PC-9 (cell line): ENCODE measurements at places on chromosomes 2 and 18. TPM values are rescaled to one million over a fixed set of nuclear protein-coding genes. Genes with fewer than 3 reads are reported as not detected.

- no peaks in the 10 kb centered on the region for H3K4me1 ChIP-seq
- no peak overlapping the region for H3K27ac ChIP-seq
- no peaks in the 10 kb centered on the region for H3K27me3 ChIP-seq
- no peak for DNase-seq
- H3K36me3 ChIP-seq, result no peaks in the 10 kb centered on the region
- H3K4me3 ChIP-seq, result no peak overlapping the region
Measured at GRCh38 chr2:18062892-18063291, 184.4 kb downstream of the KCNS3 start.

DNA sequence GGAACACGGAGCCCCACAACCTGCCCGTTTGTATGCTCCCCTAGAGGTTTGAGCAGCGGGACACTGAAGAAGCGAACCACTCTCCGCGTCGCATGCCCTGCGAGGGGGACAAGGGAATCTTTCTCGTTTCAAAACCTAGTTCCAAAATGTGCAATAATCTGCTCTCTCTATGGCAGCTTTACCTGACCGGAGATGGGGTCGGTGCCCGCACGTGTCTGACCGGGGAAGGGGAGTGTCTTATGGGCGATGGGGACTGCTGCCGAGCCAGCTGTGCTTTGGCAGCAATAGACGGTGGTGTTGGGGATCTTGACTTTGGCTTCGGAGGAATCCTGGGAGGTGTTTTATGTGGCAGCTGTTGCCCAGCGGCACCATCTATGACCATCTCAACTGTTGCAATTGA is 7.9 kb downstream of the TTN start:
- H3K27ac ChIP-seq, result no peak overlapping the region
- no peak for DNase-seq
- no peaks in the 10 kb centered on the region for H3K36me3 ChIP-seq
- H3K27me3 ChIP-seq, result no peaks in the 10 kb centered on the region

- no peaks in the 10 kb centered on the region for H3K27me3 ChIP-seq
- no peak overlapping the region for H3K4me3 ChIP-seq
- no peaks in the 10 kb centered on the region for H3K36me3 ChIP-seq
- no peaks in the 10 kb centered on the region for H3K4me1 ChIP-seq
Measured at GRCh38 chr2:64914735-64915509, 74.3 kb upstream of the SLC1A4 start.

Gene COL3A1
- not detected in 2 replicates for total RNA-seq

DNA sequence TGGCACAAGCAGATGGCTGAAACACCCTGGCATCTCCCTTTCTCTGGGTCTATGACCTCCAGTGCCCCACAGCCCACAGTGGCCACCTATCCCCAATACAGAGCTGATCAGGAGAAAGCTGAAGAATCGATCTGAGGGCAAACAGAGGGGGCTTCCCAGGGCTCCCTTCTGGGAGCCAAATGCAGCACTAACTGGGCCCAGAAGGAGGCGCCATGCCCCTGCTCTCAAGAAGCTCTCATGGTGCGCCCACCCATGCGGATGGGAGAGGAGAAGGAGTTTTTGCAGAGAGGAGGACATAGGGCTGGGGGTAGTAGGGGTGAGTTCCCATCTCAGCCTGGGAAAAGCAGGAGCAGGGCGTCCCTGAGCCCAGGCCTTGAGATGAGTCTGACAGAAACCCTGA is 787.3 kb upstream of the RAB6C start:
- no peak overlapping the region for H3K27ac ChIP-seq
- H3K36me3 ChIP-seq, result no peaks in the 10 kb centered on the region
- H3K4me1 ChIP-seq, result peaks cover 8% of the 10 kb centered on the region; the same call in 1 of the 2 replicates
- no peak overlapping the region for H3K4me3 ChIP-seq

Gene FIGN
- total RNA-seq, result 3.1 and 7.4 TPM in 2 replicates
